ENCODE measurements at places on chromosomes 7 and 10.

DNA sequence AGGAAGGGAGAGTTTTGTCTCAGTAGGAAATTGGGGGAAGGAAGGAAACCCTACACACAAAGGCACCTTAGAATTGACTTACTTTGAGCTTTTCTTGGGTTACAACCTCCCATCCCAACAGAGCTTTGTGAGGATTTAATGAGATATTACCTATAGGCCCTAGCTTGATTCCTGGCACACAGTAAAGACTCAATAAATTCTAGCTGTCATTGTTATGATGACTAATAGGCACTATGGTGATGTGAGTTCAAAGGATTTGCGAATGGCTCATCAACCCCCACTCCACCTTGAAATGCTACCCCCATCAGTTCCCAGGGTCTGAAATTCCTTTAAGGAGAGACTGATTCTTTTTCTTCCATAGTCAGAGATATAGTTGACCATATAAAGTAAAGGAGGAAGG is 67.9 kb upstream of the SMNDC1 start:
- DNase-seq = no peak

DNA sequence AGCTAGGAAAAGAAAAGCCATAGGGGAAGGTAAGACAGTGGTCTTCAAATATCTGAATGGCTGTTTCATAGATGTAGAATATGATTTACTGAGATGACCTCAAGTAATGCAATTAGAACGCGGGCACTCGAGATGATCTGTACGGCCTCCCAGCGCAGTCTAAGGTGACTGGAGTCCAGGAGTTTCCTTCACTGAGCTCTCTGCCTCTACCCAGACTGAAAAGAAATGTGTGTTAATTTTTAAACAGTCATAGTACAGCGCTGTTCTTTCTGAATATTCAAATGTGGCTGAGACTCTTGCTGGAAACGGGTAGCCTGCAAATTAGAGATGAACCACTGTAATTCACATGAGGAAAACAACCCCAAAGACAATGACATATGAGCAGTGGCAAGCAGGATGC is 562.4 kb upstream of the AUTS2 start:
- no peak for DNase-seq

GRCh38 chr7:44149571-44150465 is 8.7 kb upstream of the MYL7 start:
- no peak for DNase-seq

- peak; percentile 40 for DNase-seq
These were observed 844 bp downstream of the FBXW4 start for GRCh38 chr10:101693978-101694673.

- no peak for DNase-seq
These were observed 3.9 kb downstream of the DLG5 start for GRCh38 chr10:77922566-77923179.

DNA sequence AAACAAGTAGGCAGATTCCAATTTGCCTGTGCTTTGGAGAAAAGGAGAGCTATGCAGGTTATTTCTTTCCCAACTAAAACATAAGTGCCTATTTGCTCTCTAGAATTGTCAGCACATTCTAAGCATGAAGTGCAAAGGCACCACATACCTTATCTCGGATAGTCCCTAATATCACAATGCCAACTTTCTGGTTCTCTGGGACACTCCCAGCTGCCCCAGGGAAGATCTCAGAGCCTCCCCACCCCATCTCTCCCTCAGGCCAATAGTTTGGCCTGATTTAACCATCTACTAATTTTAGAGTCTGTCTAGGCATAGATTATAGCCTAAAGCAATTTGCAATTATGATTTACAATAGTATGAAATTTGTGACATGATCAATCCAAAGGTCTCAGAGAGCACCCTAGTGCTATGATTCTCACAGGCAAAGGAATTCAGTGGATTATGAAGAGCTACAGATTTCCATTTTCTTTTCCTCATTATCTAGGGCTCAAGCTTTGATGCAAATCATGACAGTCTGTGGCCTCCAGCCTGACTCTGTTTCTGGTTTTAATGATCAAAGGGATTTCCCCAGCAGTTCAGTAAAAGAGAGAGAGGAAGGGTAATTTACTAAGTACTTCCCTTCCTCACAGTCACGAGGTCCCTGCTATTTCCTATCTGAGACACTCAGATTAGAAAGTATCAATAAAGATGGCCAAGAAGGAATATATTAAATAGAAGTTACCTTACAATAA is 29.0 kb upstream of the IL6 start:
- no peak for DNase-seq

DNA sequence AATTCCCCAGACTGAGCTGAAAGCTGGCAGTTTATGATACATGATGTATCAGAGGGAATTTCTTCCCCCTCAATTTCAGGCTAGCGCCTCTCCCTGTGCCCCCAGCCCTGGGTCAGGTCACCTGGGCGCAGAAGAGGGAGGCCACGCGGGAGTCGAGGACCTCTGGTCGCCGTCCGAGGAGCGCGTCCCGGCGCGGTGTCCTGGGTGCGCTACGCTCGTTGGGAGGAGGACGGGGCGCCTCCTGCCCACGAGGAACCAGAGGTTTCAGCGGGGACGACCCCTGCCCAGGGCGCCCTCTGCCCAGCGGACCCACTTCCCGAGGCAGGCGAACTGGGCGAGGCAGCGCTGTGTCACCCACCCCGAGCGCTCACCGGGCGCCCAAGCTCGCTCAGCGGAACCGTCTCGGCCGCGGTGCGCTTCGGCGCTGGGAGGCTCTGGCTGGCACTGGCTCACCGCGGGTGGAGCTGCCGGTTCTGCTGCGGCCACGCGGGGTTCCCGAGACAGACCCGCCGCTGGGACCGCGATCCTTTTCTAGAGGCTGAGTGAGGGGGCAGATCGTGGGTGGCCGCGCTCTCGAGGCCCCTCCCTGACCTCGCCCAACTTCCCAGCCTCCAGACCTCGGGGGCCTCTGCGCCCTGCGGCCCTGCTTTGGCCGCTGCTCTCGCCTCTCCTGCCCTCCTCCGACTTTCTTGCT is at the start of gene FAM237B:
TSS of gene FAM237B (minus strand) at position 504 of the 694 bp plus-strand sequence. CDS start 1,556 bp downstream, outside the sequence.
- no peak for DNase-seq

GRCh38 chr10:117865945-117866344 is 180.8 kb downstream of the RAB11FIP2 start:
- no peak for DNase-seq

- no peak for DNase-seq
These were observed 1.2 kb upstream of the GDI2 start for GRCh38 chr10:5814110-5815107.

DNA sequence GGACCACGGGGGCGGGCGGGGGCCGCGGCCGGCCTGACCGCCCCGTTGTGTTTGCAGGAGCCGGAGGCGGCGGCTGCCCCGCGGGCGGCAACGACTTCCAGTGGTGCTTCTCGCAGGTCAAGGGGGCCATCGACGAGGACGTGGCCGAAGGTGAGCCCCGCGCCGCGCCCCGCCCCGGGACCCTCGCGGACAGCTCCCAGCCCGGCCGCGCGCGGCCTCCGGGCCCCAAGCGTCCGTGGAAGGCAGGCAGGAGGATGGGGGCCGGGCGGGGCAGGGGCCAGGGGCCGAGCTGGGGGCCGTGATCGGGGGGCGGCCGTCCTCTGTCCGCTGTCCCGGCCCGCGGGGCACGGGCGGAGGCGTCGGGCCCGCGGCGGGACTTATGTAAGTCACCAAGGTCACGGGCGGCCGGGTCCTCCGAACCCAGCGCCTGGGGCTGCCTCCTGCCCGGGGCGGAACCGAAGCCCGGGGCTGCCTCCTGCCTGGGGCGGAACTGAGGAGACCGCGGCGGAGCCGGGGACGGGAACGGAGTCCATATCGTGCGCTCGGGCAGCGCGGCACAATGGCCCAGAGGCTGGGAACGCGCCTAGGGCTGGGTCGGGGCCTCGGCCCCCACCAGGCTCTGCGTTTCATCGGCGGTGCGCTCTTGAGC is 497 bp downstream of the PPP2R2D start:
- DNase-seq = no peak

GRCh38 chr10:16870331-16870730 is 53.1 kb upstream of the RSU1 start:
- no peak for DNase-seq

DNA sequence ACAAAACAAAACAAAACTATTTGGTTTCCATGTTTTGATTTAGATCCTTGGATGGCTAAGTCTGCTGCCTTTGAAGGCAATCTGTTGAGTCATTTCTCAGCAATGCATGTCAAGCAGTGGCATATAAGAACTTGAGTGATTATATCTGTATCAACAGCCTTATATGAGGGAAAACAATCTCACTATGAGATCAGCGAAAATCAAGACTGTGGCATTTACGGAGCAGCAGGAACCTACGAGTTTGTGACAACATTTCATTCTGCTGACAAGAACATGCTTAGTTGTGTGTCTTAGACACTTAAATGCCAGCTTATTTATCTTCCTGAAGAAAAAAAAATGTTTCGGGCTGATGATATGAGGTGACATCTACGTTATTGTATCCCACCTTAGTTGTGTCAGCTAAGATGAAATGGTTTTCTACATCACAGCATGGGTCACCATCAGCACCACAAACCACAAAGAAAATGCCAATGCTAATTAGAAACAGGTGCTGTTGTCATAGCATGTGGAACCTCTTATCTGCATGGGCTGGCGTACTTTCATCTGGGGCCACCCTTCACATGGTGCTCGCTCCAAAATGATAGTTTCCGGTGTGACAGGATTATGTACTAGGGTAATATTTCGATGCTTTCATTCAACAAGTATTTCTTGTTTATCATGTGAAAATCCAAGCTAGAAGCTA is 1085.5 kb downstream of the SORCS1 start:
- no peak for DNase-seq

DNA sequence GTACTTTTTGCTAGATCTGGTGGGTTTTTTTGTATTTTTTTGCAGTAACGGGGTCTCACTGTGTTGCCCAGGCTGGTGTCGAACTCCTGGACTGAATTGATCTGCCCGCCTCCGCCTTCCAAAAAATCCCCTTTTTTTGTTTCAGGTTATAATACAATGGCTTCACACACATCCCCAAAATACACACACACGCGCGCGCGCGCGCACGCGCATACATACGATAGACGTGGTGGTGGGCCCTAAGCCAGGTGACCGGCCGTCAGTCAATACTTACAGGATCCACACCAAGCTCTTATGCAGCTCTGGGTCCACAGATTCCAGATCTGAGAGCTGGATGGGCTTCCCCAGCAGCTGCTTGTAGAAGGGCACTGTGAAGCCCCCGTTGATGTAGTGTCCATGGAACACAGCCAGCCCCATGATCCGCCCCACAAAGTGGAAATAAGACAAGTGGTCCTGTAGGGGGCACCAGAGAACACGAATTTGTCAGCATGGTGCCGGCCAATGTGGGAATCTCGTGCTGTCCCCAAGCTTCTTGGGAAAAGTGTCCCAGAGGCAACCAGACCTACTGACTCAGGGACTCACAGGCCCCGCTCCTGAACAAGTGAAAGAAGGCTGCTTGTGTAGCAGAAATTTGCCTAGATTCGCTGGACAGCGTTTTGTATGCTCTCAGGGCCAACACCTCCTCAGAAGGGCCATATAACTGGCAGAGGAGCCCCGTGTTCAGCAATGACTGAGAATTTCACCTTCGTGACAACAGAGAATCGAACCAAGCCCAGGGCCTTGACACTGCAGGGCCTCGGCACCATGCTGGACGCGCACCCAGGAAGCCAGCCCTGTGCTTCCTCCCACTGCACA is 103.6 kb downstream of the SMURF1 start:
- DNase-seq = peak; percentile 71

DNA sequence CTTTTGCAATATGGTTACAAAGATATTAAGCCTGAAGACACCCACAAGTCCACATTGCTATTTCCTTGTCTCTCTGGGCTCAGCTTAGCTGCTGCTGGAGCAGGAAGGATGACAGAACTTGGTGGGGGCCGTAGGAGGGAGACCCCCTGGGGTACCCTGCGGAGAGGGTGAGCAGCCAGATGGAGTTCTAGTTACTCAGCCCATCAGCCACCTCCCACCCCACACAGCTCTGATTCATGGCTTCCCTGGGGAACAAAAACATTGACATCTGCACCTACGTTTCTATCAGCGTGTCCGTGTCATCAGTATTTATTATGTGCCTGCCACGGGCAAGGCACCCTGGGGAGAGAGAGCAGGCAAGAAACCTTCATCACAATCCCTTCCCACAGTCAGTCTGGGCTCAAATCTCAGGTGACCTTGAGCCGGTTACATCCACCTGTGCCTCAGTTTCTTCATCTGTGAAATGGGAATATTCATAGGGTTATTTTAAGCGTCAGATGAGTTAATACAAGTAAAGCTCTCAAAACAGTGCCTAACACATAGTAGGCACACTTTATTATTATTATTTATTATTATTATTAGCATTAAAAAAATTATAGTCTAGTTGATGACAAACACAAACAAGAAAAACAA is 131.5 kb downstream of the C10orf105 start:
- peak; percentile 51 for DNase-seq

DNA sequence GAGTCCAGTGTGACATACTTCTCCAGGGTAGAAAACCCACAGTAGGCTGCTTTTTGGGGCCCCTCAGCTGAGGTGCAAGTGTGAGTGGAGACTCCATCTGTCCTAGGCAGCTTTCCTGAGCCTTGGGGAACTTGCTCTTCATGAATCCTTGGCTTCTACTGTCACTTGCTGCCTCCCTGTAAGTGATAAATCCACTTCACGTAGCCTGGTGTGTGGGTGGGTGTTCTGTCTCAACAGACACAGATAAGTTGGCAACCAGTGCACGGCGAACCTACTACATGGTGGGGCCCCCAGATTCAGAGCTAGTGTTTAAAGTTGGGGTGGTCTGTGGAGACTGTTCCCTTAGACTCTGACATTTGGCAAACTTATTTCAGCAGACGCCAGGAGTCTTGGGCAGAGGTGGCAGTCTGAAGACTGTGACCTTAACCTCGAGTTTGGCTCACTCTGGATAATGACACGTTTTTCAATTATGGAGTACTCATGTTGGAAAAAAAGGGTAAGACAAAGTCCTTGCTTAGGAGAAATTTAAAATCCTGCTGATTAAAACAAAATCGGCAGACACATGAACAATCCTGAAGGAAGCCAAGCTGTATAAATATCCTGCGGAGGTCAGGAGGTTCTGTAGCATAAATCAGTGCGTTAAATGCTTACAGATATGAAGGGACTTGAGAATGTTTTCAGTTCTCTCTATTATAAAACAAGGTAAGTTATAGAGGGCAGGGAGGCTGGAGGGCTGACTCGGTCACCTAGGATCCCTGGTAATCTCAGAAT is 376.9 kb downstream of the PHTF2 start:
- no peak for DNase-seq

GRCh38 chr7:134618756-134619530 is 27.7 kb upstream of the BPGM start:
- no peak for DNase-seq

DNA sequence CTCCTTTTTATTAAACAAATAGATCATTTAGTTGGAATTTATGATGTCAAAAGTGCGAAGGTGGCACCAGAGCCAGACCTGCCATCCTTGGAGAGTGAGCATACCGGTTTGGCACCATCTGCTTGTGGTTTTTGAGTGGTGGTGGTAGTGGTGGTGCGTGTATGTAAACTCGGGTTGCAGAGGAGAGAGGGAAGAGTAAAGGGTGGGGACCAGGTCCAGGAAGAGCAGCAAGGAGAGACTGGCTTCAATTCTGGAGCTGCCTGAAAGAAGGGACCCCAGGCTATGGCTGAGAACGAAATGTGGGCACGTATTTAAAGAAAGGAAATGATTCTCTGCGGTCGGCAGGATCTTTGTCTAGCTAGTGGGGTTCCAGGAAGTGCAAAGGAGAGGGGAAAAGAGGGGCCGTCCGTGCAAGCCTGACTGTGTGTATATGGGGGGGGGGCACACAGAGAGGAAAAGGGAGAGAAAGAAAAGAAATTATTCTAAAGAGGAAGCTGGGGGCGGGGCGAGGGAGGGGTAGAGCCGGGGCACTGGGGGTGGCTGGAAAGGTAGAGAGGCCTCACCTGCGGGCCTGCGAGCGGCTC is 448 bp upstream of the GOLGA7B start:
- no peak for DNase-seq
